Activated T-helper 1 cell treated with anti-CD3 and anti-CD28 coated beads, Interleukin-2, amount 50 U/mL, for 16 hours (primary cell): ENCODE measurements at places on chromosomes 4 and X.

DNA sequence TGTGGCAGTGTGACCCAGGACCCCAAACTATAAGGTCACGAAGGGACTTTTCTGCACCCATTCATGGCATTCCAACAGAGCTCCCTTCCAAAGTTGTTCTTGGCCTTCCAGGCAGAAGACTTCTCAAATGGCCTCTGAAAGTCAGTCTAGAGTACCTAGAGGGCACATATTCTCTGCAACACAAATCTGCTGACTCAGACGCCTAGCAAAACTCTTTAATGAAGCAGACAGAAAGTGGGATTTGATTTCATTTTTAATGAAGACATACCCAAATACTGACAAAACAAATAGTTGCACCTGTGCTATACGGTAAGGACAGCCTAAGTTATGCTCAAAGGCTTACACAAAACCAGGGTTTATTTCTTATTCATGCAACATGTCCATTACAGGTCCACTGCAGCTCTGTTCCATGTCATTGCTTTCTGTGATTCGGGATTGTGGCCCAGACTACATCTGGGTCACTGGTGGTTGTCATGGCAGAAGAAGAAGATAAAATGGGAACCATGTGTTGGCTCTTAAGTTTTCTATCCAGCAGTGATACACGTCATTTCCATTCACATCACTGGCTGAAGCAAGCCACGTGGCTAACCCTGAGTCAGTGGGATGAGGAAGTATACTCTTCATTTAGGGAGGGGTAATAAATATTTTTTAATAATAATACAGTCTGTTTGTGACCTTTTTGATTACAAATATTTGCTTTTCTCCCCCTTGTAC, 57.7 kb downstream of the NAT8L start:
- no peak for DNase-seq

DNA sequence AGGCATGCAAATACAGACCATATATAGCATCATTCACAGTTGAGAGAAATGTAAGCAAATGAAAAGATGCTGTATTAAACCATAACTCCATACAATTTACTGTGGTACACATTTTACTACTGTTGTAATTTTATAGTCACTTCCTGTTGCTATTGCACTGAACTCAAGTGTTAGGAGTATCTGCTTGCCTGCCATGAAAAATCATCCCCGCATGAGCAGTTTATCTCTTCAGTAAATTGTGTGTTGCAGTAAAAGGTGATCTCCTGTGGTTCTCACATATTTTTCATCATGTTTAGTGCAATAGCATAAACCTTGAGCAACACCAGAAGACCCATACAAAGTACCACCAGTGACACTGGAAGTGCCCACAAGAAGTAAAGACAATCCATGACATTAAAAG, 1153.4 kb downstream of the FAT4 start:
- DNase-seq: no peak

DNA sequence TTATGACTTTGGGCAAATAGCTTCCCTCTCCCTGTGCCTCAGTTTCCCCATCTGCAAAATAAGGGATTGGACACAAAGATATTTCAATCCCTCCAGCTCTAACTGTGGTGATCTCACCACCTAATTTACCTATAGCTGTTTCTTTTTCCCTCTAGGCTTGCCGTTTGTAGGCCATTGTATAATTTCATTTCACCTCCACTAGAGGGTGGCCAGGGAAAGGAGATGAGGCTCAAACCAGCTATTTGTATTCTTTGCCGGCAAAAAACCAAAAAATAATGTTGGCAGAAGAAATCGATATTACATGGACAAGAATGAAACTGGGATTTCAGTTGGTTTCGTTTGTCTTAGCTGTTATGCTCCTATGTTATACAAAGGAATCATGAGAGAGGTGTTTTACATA, 36.1 kb upstream of the DOCK11 start:
- DNase-seq: no peak

- DNase-seq: no peak
Measured at GRCh38 chr4:98976716-98977115, 18.8 kb upstream of the METAP1 start.

DNA sequence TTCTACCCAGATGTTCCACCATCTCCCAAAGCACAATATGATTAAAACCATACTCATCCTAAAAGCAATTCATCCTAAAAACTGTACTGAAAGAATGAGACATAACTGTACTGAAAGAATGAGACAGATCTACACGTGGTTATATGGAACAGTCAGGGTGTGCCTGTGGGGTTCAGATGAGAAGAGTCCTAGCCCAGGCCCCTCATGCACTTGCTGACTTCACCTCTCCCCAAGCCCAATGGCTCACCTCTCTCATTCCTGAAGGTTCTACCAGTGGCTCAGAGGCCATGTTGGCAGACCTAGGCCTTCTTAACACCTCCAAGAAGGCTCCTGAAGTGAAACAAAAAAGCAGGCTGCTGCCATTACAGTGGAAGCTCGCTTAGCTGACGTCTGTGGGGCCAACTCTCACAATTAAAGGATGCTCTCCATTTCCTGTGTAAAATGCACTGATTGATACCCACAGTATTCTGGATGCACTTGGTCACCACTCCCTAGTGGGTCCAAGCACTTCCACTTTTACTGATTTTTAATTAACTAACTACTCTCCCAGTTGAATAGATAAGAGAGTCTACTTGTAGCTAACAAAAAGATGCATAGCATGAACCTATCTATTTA, 3.8 kb downstream of the PLAC1 start:
- DNase-seq: no peak

- DNase-seq: no peak
Measured at GRCh38 chr4:15677507-15677988, 4.1 kb upstream of the FAM200B start.

DNA sequence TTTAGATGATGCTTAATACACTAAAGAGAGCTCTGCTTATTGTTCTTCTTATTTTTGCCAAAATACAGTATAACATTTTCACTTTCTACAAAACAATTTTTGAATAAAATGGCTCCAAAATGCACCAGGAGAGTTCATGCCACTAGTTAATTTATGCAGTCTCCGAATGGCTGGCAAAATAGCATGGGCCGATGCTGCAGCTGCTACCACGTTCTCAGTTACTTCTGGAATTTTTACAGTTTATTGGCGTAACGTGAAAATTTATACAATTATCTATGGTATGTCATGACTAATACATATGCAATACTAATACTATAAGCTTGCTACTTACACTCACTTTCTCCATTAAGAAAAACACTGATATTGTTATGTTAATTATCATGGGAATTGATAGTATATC, 16.5 kb downstream of the KLHL13 start:
- no peak for DNase-seq

GRCh38 chr4:113447769-113448168, 313.8 kb downstream of the CAMK2D start:
- no peak for DNase-seq

DNA sequence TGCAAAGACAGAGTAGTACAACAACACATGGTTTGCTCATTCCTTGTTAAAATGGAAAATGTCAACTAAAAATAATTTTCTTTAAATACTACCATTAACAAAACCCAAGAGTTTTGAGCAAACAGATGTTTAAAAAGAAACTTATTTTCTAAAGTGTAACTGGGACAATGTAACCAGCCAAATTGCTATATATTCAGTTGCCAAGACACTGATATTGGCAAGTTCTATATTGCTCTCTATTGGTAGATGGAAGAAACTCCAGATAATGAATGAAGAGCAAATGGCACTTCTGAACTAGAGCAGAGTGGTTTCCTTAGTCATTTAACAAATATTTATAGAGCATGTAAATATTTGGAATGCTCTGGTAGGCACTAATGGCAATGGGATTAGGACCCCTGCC, 966.2 kb downstream of the RPA4 start:
- no peak for DNase-seq

DNA sequence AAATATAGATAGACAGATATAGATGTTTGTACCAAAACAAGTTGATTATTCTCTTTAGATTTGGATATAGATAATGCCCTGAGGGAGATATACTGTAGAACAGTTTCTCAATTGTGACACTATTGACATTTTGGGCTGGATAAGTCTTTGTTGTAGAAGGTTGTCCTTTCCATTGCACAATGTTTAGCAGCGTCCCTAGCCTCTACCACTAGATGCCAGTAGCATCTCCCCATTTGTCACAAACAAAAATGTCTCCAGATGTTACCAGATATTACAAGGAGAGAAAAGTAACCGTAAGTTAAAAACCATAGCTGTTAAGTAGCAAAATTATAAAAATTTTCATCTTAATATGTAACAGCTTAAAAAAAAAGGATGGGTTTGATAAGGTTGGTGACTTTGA, 2595.3 kb downstream of the ARAP2 start:
- DNase-seq: no peak

DNA sequence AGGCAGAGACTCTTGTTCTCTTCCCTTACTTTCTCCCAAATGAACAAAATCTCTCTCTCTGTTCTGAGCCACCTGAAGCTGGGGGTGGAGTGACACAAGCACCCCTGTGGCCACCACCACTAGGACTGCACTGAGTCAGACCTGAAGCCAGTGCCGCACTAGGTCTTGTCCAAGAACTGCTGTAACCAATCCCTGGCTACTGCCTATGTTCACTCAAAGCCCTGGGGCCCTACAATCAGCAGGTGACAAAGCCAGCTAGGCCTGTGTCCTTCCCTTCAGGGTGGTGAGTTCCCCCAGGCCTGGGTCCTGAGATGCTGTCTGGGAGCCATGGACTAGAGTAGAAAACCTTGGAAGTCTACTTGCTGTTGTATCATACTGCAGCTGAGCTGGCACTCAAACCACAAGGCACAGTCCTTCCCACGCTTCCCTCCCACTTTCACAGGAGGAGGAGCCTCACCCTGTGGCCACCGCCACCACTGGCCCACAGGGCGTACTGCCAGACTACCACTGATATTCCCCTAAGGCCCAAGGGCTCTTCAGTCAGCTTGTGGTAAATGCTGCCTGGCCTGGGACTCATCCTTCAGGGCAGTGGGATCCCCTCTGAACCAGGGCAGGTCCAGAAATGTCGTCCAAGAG, 119.1 kb downstream of the RTL9 start:
- DNase-seq: no peak

- DNase-seq: no peak
Measured at GRCh38 chrX:71998836-71999509, 88.3 kb downstream of the NHSL2 start.

DNA sequence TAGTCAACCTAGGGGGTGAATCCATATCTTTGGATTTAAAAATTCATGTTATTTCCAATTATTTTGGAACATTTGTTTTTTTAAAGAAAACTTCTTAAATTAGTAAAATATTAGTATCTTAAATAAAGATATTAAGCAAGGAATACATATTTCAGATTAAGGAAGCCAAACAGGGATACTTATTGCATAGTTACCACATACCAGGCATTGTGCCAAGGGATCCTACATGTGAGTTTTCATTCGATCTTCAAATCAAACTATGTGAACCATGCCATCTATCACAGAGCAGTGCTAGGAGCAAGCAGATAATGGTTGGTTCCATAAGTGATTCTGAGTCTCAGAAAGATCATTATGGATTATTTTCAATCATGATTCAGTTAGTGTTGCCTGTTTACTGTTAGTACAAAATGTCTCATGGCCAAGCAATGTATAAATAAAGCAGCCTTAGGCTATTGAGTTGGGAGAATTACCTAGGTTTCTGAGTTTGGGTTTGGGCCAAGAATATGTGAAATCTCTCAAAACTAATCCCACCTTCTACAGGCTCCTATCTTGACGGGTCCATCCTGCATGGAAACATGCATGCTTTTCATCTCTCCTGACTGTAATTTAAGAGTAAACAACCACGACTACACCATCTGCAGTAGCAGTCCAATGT, 176.7 kb downstream of the NPFFR2 start:
- DNase-seq: no peak

- DNase-seq: no peak
Measured at GRCh38 chr4:4601803-4602369, 60.0 kb upstream of the STX18 start.

DNA sequence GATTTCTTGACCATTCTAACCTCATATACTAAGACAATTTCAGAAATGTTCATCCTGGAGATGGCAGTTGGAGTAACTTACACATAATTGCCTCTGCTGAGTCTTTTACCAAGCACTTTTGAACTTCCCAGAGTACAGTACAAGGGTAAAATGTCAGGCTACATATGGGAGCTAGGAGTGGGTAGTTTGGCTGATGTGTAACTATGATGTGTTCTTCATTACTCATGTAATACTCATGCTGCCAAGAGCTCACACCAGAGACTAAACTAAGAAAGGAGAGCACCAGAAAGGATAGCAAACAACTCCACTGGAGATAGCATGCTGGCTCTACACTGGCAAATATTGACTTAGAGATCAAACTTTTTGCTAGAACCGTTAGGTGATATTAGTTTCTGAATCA, 194.0 kb downstream of the PDGFRA start:
- DNase-seq: no peak

- no peak for DNase-seq
Measured at GRCh38 chr4:15493411-15493810, 23.7 kb downstream of the CC2D2A start.
